RKO (cell line): ENCODE measurements at places on chromosomes 5 and 9.

DNA sequence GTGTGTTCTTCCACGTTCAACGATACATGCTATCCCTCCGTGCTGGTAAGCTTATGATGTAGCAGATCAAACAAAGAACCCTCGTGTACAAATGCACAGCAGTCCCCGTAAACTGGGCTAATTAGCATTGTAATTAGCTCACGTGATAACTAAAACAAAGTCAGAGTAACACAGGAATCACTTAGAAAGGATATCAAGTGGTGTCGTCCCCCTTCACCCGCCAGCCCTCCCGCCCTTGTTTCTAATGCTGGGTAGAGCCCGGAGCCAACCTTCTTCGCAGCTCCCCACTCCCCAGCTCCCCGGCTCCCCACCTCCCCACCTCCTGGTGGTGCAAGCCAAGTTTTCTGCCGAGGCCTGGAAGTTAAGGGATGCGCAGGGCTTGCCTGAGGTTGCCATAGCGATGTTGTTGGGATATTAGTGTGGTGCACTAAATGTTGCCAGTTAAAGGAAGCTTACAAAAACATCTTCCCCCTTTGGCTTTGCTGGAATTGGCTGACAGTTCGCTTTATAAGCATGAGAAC, 357.9 kb upstream of the CCNH start:
- DNase-seq, result no peak

DNA sequence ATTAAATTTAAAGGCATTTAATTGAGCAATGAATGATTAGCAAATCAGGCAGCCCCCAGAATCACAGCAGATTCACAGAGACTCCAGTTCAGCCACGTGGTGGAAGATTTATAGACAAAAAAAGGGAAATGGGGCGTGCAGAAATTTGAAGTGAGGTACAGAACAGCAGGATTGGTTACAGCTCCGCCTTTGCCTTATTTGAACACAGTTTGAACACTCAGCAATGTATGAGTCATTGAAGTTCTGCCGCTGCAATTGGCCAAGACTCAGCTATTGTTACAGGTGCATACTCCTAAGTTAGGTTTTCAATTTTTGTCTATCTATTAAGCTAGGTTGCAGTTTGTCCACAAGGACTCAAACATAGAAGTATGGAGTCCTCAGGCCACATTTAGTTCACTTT, 157.7 kb upstream of the SLC12A2 start:
- DNase-seq, result no peak

DNA sequence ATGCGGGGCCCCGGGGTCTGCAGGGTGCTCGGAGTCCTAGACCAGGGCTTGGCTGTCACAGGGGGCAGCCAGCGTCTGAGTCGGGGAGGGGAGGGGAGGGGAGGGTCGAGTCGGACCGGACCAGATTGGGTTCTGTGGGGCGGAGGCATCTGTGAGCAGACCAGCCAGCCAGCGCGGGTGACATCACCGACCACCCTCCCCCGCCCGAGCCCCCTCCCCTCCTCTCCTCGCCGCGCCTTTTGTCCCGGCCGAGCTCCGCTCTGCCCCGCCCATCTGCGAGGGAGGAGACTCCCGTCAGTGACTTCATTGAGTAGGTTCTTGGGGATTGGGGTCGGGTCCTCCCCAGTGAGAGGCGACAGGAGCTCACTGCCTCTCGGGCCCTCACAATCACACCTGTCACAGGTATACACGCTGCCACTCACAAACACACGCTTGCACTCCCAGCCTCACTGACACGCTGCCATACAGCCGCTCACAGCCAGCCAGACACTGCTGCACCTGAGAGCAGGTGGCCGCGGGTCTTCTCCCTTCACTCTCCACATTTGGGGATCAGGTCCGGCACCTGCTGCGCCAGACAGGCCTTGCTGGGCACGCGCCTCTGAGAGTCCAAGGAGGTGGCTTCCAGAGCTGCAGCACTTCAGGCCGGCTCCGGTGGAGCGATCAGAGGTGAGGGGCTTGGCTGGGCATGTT, 546 bp downstream of the DNAJB5 start:
- peak; percentile 25 for DNase-seq

DNA sequence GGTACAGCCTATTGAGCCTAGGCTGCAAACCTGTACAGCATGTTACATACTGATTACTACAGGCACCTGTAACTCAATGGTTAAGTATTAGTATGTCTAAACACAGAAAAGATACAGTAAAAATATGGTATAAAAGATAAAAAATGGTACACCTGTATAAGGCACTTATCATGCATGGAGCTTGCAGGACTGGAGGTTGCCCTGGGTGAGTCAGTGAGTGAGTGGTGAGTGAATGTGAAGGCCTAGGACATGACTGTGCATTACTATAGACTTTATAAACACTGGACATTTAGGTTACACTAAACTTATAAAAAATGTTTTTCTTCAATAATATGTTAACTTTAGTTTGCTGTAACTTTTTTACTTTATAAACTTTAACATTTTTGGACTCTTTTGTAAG, 171.3 kb downstream of the SLC28A3 start:
- peak; percentile 51 for DNase-seq

DNA sequence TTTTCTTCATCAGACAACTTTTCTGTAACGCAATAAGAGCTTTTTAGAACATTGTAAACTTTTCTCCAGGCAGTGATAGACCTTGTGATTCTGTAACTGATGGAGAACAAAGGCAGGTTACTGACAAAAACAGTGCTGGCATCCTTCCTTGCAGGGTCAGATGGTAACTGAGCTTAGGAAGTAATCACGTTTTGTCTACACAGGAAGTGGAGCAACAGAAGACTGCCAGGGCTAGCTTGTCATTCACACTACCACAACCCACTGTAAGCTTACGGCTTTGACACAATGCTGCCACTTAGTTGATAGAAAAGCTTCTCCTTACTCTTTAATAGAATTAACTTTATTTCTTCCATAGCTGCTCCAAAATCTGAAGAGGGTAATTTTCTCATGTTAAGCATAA, 46.8 kb downstream of the FBN2 start:
- no peak for DNase-seq

DNA sequence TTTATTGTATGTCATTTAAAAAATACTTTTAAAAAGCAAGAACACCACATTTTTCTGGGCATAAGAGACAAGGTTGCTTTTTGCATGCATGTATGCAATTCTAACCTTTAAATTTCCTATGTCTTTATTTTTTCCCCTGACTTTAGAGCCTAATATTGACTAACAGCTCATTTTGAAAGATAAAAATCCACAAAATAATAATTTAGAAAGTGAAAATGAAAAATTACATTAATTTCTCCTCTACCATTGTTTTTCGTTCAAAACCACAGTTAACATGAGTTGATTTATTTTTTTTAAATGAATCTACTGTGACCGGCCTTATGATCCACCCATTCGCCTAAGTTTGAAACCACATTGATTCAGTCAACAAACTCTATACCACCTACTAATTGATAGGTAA, 137.5 kb upstream of the CDKN2B start:
- DNase-seq, result no peak

DNA sequence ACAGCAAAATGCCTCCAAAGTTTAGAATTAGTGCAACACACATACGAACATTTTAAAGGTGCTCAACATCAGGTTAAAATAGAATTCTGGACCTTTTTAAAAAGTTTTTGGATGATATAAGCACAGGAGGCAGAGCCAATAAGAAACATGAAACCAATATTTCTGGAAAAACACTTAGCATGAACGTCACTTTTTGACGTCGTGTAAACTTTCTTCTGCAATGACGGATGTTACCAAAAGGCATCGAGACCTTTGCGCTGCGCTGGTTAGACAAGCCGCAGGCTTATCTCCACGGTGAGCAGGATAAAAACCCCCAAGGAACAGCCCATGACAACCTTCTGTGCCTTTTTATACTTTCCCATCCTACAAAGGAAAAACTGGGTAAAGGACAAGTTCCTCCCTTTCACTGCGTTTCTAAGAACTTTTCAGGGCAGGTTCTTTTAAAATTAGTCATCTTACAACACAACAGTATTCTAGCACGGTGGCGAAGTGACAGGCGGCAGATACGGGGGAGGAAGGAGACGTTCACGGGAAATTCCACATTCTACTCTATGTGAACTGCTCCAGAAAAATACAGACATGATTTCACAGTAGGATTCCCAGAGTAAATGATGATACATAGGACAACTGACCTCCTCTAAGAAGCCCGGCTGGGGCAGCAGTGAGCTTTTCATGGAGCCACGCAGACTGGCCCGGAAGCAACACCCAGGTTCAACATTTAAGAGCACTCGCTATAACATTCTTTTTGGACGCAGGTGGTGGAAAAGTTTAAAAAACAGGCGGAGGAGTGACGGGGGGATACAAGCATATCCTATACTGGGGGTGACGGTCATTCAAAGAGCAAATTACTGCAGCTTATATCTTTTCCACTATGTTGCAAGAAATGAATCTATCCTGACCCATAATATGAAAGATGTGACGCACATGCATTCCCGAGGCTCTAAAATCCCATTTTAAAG, 52.4 kb downstream of the USP20 start:
- peak; percentile 50 for DNase-seq

GRCh38 chr5:173858021-173858669, 30.0 kb upstream of the CPEB4 start:
- DNase-seq, result no peak

DNA sequence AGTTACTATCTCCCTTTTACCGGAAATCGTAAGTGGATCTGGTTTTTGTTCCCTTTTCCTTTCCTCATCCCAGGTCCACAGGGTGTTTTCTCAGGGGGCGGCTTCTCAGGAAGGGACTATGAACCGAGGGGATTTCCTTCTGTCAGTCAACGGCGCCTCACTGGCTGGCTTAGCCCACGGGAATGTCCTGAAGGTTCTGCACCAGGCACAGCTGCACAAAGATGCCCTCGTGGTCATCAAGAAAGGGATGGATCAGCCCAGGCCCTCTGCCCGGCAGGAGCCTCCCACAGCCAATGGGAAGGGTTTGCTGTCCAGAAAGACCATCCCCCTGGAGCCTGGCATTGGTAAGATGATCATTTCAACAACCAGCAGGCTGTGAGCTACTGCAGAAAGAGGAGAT, 75.8 kb downstream of the GOLPH3 start:
- DNase-seq, result no peak

GRCh38 chr5:112784726-112785125, 47.0 kb downstream of the APC start:
- DNase-seq, result no peak

- DNase-seq, result no peak
These were observed 308.1 kb upstream of the IRX1 start for GRCh38 chr5:3287516-3287915.
